ENCODE measurements at places on chromosomes 3 and 15. TPM values are rescaled to one million over a fixed set of nuclear protein-coding genes. Genes with fewer than 3 reads are reported as not detected.

NKTR gene
- total RNA-seq: 291 TPM

SLC22A14 gene
- not detected for total RNA-seq

DNA sequence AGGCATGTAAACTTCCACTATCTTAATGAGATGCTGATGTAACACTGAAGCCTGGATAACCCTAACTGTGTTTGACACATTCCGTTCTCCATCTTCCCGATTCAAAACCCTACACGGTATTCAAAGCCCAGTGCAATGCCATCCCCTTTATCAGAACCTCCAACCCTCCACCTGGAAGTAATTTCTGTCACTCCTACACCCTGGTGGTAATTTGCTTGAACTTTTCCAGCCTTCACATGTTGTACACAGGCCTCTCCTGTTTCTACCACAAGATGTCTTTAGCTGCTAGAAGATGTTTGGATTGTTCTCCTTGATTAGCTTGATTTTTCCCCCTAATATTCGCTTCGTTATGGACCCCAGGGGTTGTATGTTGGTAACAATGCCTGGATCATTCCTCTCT lies 208.9 kb downstream of the CHST2 start:
- no peak overlapping the region for H3K27ac ChIP-seq
- H3K36me3 ChIP-seq: no peaks in the 10 kb centered on the region
- no peak for DNase-seq

KNSTRN gene
- 10.5 TPM for total RNA-seq

Measured in CD4-positive, CD25-positive, alpha-beta regulatory T cell (primary cell).